Keratinocyte (primary cell): ENCODE measurements at places on chromosomes 6 and 20. TPM values are rescaled to one million over a fixed set of nuclear protein-coding genes. Genes with fewer than 3 reads are reported as not detected.

Gene IL17A
- not detected in 3 replicates for polyA plus RNA-seq

Gene LZTS3
- polyA plus RNA-seq: 2.5 to 6.2 TPM (median 2.9 TPM) in 3 replicates

Gene OPN5
- polyA plus RNA-seq: 0.04 TPM in 1 of 3 replicates, not detected in the others

Gene SLC26A8
- 0.02 to 0.18 TPM (median 0.04 TPM) in 3 replicates for polyA plus RNA-seq

Gene SMLR1
- not detected in 3 replicates for polyA plus RNA-seq

Gene POU5F1
- 1.0 to 1.6 TPM (median 1.6 TPM) in 3 replicates for polyA plus RNA-seq

Gene SPDEF
- polyA plus RNA-seq: 0.03 to 0.04 TPM in 2 of 3 replicates, not detected in the other

Gene RPS18
- polyA plus RNA-seq: 5,669 to 7,560 TPM (median 6,374 TPM) in 3 replicates

Gene TMEM200A
- polyA plus RNA-seq: 23.9 to 104 TPM (median 80.4 TPM) in 3 replicates

GRCh38 chr20:48060841-48061720, 275.8 kb upstream of the SULF2 start:
- no peak for DNase-seq

DNA sequence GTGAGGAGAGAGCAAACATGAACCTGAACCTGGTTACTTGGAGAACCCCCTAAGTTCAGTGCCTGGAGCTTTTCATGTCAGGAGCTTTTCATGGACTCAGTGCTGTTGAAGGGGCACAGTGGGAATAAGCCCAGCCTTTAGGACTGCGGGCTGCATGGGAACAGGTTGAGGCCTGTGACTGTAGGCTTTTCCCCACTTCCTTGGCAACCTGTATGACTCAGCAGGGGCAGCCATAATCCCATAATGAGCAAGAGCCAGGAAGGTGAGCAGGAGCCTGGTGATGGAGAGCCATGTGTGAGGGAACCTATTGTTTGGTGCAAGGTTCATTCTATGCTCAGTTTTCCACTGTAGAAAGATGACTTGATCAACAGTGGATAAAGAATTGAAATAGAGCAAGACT, 23.4 kb downstream of the MEP1A start:
- peak; percentile 87 for DNase-seq

DNA sequence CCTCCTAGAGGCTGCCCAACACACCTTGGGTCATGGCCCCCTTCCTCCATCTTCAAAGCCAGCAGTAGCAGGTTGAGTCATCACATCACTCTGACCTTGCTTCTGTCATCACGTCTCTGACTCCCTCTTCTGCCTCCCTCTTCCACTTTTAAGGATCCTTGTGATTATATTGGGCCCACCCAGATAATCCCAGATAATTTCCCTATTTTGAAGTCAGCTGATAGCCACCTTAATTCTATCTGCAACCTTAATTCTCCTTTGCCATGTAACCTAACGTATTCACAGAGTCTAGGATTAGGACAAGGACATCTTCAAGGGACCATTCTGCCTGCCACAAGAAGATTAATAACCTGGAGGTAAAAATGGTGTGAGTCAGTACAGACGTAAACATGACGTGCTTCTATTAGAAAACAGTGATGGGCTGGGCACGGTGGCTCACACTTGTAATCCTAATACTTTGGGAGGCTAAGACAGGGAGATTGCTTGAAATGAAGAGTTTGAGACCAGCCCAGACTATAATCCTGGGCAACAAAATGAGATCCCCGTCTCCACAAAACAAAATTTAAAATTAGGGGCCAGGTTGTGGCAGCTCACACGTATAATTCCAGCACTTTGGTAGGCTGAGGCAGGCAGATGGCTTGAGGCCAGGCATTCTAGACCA, 3.3 kb downstream of the ZSWIM3 start:
- DNase-seq: no peak

DNA sequence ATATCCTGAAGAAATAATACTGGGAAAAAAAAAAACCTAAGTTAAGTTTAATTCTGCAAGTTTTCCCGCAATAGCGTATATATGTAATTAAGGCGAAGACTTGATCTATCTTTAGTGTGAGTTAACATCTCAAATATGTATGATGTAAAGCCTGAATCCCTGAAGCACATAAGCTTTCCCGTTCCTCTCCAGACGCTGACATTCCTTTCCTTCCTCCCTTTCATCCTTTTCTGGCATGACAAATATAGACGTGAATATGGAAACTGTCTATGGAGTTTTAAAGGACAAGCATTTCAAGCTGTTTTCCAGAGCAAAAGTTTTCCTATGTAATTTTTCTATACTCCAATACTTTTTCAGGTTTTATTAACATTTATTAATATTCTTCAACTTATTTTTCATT, 637.0 kb downstream of the COL12A1 start:
- no peak for DNase-seq

- DNase-seq: no peak
Observed at GRCh38 chr6:166955121-166955864, 1.1 kb downstream of the RNASET2 start.

DNA sequence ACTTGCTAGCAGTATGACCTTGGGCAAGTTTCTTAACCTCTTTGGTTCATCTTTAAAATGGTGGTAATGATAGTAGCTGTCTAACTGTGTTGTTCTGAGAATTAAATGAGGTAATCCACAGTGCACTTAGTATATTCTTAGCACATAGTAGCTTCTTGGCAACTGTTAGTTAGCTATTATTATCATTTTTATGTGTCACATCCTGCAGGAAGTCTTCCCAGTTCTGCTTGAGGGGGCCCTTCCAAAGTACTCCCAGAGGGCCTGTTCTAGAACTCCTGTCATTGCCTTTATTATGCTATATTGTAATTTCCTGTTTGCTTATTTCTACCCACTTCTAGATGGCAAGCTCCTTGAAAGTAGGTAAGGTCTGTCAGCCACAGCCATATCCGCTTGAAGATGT, 30.6 kb downstream of the ANKS1A start:
- DNase-seq: no peak

GRCh38 chr20:41776421-41776820, 158.2 kb upstream of the CHD6 start:
- no peak for DNase-seq

DNA sequence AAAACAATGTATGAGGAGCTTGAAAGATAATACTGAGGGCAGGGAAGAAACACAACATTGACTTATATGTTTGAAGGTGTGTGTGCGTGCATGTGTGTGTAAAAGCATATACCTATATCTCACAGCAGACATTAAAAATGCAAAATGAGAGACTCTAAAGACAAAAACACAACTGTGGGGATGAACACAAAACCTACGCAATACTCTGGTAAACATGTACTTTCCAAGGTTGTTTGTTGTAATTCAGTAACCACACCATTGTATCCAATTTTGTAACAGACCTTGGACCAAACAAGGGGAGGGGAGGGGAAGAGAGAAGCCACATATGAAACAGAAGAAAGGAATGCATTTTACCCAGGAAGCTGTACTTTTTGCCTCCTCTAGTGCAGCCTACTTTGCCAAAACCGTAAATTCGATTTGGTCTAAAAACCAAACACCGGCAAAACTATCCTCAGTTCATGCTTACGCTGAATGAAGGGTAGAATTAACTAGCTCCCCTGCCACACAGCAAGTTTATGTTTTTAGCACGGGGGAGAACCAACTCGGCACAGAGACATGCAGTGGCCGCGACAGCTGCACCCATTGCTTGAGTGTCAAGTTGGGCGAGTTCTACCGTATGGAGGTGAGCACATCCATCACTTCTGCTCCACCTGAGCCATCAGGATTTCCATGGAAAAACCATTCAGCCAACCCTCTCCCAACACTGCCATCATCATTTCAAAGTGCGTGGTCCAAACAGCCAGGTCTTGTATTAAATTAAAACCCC, 50.0 kb downstream of the CNKSR3 start:
- no peak for DNase-seq

GRCh38 chr6:156383059-156383458, 394.1 kb upstream of the ARID1B start:
- DNase-seq: no peak

DNA sequence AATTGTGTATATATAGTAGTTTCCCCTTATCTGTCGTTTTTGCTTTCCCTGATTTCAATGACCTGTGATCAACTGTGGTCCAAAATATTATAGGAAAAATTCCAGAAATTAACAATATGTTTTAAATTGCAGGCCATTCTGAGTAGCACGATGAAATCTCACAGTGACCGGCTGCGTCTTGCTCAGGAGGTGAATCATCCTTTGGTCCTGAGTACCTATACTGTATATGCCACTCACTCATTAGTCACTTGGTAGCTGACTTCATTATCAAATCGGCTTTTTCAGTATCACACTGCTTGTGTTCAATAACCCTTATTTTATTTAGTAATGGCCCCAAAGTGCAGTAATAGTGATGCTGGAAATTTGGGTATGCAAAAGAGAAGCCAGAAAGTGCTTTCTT, 728.3 kb upstream of the EYS start:
- DNase-seq: no peak

GRCh38 chr6:137708481-137708880, 158.6 kb upstream of the TNFAIP3 start:
- no peak for DNase-seq

- no peak for DNase-seq
Observed at GRCh38 chr6:14720411-14721102, 525.3 kb upstream of the JARID2 start.

GRCh38 chr6:135390458-135390857, 107.1 kb downstream of the AHI1 start:
- no peak for DNase-seq

DNA sequence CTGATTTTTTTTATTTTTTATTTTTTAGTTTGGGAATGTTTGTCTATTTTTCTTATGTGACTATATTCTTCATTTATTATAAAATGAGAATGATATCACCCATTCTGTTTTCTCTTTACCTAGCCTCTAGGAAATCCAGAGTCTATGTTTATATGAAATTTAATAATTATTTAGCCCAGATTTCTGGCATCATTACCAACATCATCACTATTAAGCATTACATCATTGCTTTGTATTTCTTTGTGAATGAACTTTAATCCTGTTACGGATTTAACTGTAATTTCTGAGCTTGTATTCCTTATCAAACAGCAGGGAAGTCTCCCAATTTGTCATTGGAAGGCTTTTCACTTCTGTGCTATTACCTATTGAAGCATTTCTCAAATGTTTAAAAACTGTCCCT, 72.7 kb upstream of the NOX3 start:
- no peak for DNase-seq

DNA sequence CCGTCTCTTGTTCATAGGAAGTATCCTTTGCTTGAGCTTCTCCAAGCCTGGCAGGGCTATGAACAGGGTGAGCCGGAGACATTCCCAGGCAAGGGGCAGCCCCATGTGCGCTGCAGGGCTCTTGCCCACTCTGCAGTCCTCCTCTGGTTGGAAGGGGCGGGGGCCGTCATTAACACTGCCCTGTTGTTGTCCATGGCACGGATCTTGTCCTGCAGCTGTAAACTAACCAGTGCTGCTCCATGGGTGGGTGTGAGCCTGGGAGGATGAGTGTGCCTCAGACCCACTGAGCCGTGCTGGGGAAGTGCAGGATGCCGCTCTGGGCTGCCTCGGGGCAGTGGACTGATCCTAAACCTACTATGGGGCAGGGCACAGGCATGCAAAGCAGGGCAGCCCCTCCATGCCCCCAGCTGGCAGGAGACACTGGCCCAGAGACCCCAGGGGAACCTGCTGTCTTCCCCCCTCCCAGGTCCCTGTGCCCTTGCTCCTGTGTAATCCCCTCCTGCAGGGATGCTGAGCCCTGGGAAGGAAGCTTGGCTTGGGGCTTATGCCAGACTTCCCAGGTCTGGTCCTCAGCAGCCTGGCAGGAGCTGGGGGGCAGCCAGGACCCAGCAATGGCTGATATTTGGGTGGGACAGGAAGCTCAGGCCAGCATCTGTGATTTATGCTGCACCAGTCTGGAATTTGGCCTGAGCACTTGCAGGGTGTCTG, 8.5 kb downstream of the EBF4 start:
- no peak for DNase-seq

DNA sequence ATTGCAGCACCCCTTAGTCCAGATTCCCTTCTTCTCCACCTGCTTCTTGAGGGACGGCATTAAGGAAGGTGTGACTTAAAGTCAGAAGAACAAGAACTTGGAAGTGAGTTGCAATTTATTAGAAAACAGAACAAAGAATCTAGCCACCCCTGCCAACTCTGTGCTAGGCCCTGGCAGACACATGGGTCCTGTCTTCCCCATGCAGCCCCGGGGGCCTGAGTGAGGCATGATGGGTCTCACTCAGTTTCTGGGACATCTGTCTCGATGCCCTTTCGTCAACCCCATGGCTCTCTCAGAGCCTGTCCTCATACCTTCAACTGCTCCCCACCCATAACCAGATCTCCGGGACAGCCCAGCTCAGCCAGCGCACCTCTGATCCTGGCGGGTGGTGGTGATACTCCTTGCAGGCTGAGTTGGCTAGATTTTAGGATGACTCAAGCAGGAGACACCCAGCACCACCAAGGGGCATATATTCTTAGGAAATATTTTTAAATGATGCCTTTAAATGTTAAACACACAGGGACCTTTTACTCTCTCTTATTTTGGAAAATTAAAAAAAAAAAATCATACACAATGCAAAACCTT, 143.2 kb upstream of the RNF24 start:
- no peak for DNase-seq

GRCh38 chr6:53943395-53943794, 148.6 kb downstream of the LRRC1 start:
- DNase-seq: no peak

GRCh38 chr6:105884011-105884410, 202.1 kb upstream of the PRDM1 start:
- no peak for DNase-seq

GRCh38 chr6:12009876-12010634, 2.1 kb upstream of the HIVEP1 start:
- no peak for DNase-seq

DNA sequence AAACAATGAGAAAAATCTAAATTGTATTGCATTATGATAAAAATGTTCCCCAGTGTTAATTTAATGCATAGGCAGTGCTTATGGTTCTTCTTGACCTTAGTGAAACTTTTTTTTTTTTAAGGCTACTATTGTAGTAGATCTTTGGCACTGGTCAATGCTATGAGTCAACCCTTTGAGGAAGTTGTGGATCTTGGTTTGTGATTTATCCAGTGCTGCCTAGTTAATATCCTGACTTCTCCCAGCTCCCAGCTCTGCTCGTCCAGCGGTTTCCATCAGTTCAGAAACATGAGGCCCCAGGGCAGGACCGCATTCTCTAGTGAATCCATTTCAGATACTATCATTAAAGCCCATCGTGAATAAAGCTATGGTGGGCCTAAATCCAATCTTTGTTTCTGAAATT, 364.5 kb upstream of the JARID2 start:
- DNase-seq: no peak

DNA sequence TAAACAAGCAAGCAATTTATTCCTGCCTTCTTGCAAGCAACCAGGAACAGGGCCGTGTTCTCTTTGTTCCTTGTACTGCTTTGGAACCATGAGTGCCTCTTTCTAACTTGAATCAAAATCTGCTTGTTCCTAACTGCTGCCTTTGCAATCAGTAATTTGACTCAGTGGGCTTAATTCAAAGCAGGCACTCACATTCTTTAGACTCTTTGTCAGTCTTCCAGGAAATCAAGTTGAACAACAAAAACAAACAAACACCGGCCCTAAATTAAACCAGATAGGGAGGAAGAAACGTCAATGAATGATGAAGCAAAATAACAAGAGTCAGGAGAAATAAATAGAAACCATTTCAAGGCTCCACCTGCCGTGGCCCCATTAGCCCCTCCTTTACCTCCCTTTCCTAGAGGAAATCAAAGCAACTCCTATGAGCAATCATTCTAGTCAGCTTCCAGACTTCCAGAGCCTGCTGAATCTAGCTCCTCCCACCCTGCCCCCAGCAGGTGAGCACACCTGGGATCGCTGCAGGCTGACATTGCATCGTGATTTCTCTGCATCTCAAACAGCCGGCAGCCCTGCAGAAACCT, 582.2 kb upstream of the FLRT3 start:
- no peak for DNase-seq
